ENCODE measurements at places on chromosomes 13 and 19. TPM values are rescaled to one million over a fixed set of nuclear protein-coding genes. Genes with fewer than 3 reads are reported as not detected.

DNA sequence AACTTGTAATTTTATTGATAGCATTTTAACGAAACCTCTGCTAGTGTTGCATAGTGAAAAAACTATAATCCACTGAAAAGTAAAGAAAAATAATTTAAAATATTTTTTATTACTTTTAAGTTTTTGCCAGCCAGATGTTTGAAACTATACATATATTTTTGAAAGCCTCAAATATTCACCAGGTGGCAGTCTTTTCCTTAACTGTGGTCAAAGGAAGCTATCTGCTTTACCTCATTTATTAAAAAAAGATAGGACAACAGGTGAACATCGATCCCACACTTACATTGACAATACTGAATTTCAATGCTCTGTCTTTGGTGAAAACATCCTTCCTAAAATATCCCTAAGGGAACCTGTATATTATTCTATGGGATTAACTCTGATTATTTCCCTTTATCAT, 100.5 kb downstream of the TRPC4 start:
- H3K27ac ChIP-seq: no peak overlapping the region
- no peaks in the 10 kb centered on the region for H3K36me3 ChIP-seq
- no peak for DNase-seq
- H3K4me1 ChIP-seq: no peaks in the 10 kb centered on the region

DNA sequence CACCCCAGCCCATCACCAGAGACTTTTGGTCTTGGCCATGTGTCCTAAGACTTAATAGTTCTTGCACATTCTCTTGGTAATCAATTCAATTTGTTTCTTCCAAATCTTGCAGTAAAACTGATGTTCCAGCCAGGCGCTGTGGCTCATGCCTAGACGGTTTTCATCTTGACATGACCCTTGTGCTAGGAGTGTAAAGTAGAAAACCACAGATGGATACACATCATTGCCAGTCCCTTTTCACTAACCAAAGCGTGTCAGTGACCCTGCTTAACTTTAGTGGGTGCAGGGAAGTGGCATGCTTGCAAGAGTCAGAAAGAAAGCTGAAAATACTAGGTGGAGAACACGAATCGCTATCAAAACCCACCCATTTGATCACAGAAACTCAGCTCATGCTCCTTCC, 18.0 kb upstream of the CD70 start:
- no peak for DNase-seq
- H3K36me3 ChIP-seq: no peaks in the 10 kb centered on the region
- no peak overlapping the region for H3K4me3 ChIP-seq
- peaks cover 5% of the 10 kb centered on the region for H3K4me1 ChIP-seq

DNA sequence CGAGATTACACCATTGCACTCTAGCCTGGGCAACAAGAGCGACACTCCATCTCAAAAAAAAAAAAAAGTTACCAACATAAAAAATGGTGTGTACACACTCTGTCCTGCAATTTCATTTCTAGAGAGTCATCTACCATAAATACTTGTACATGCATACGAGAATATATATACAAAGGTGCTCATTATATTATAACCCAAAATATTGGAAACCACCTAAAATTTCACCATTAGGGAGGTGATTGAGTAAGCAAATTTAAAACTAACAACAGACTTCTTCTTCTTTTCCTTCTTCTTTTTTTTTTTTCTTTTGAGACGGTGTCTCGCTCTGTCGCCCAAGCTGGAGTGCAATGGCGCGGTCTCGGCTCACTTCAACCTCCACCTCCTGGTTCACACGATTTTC, 7.4 kb upstream of the C5AR1 start:
- H3K4me3 ChIP-seq: no peak overlapping the region
- H3K27ac ChIP-seq: no peak overlapping the region
- H3K4me1 ChIP-seq: peaks cover 5% of the 10 kb centered on the region
- H3K36me3 ChIP-seq: no peaks in the 10 kb centered on the region

Gene LGALS4
- total RNA-seq: 6.1 TPM

GRCh38 chr19:1699386-1699785, 47.0 kb upstream of the TCF3 start:
- no peak for DNase-seq
- H3K27ac ChIP-seq: no peak overlapping the region
- peaks cover 18% of the 10 kb centered on the region for H3K27me3 ChIP-seq
- H3K36me3 ChIP-seq: no peaks in the 10 kb centered on the region
- H3K4me1 ChIP-seq: peaks cover 9% of the 10 kb centered on the region
- no peak overlapping the region for H3K4me3 ChIP-seq

- peaks cover 26% of the 10 kb centered on the region for H3K36me3 ChIP-seq
- DNase-seq: no peak
- no peaks in the 10 kb centered on the region for H3K27me3 ChIP-seq
- H3K4me1 ChIP-seq: peaks cover 59% of the 10 kb centered on the region
- no peak overlapping the region for H3K4me3 ChIP-seq
Observed at GRCh38 chr13:113202912-113203311, 5.6 kb downstream of the PCID2 start.

Gene PTPRH
- not detected for total RNA-seq

Gene ZNF460
- total RNA-seq: 60.2 TPM

DNA sequence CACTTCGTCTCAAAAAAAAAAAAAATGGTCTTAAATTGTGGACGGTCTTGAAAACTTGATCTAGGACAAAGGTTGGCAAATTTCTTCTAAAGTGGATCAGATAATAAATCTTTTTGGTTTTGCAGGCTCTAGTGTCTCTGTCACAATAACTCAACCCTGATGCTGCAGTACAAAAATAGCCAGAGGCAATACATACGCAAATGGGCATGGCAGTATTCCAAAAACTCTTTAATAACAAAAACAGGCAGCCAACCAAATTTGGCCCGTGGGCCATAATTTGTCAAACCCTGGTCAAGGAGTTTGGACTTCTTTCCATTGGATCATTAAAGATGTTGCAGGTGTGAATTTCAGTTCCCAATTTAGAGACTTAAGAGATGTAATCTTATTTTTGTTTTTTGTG, 93.5 kb upstream of the MRI1 start:
- H3K4me1 ChIP-seq: no peaks in the 10 kb centered on the region
- H3K27me3 ChIP-seq: no peaks in the 10 kb centered on the region
- H3K36me3 ChIP-seq: no peaks in the 10 kb centered on the region
- H3K27ac ChIP-seq: no peak overlapping the region
- H3K4me3 ChIP-seq: no peak overlapping the region

- peaks cover 57% of the 10 kb centered on the region for H3K4me1 ChIP-seq
- H3K4me3 ChIP-seq: no peak overlapping the region
- no peaks in the 10 kb centered on the region for H3K36me3 ChIP-seq
- H3K27me3 ChIP-seq: no peaks in the 10 kb centered on the region
- peak overlapping the region; percentile 69 for H3K27ac ChIP-seq
Observed at GRCh38 chr13:48652851-48653471, 768 bp upstream of the CYSLTR2 start.

- no peak overlapping the region for H3K4me3 ChIP-seq
- no peak overlapping the region for H3K27ac ChIP-seq
- no peak for DNase-seq
- H3K4me1 ChIP-seq: no peaks in the 10 kb centered on the region
- no peaks in the 10 kb centered on the region for H3K36me3 ChIP-seq
Observed at GRCh38 chr13:53490752-53491151, 462.1 kb downstream of the OLFM4 start.

Gene TUBA3C
- not detected for total RNA-seq

- DNase-seq: no peak
- no peaks in the 10 kb centered on the region for H3K4me1 ChIP-seq
Observed at GRCh38 chr13:82878536-82878935, 1003.7 kb downstream of the SLITRK1 start.

- H3K4me1 ChIP-seq: peaks cover 55% of the 10 kb centered on the region
- H3K27ac ChIP-seq: peak overlapping the region; percentile 95
- H3K4me3 ChIP-seq: peak overlapping the region; percentile 92
Observed at GRCh38 chr19:34172661-34173192, 423 bp downstream of the LSM14A start.

DNA sequence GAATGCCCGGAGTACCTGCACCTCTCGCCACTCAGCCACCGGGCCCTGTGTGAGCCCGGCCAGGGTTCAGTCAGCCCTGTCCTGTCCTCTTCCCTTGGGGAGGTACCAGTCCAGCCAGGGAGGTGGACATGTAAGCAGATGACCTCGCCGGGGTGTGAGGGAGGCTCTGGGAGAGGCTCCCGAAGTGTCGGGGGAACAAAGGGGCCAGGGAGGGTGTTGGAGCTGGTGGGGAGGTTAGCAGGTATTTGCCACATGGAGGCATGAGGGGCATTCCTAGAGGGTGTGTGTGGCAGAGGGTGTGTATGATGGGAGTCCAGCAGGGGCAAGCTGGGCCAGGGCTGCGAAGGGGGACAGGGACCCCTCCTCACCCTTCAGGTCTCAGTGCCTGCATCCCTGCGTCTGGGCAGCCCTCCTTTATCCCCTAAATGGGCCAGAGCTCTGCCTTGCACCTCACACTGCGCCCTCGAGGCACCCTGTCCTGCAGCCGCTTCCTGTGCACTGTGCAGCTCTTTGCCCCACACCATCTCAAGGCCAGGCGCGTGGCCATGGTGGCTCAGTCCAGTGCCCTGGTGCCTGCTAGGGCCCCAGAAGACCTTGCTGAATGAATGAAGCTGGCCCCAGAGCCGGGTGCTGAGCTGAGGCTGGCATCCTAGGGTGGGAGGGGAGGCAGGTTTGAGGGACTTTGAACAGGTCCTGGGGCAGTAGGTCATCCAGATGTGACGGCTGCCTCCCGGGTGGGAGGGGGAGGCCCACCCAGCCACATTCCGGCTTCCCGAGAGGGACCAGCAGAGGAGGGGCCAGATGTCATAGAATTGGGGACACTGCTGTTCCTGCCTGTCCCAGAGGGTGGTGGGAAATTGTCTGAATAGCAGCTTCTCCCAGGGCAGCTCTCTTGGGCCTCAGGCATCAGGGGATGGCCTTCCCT, 3.1 kb downstream of the DDA1 start:
- no peaks in the 10 kb centered on the region for H3K27me3 ChIP-seq
- H3K36me3 ChIP-seq: peaks cover 29% of the 10 kb centered on the region
- no peak for DNase-seq
- no peak overlapping the region for H3K27ac ChIP-seq

GRCh38 chr13:31043957-31044356, 111.5 kb downstream of the TEX26 start:
- H3K4me1 ChIP-seq: peaks cover 42% of the 10 kb centered on the region
- no peaks in the 10 kb centered on the region for H3K36me3 ChIP-seq
- H3K4me3 ChIP-seq: no peak overlapping the region
- no peak overlapping the region for H3K27ac ChIP-seq

GRCh38 chr13:59409211-59409610, 754.5 kb downstream of the DIAPH3 start:
- H3K27ac ChIP-seq: no peak overlapping the region
- no peaks in the 10 kb centered on the region for H3K27me3 ChIP-seq
- H3K36me3 ChIP-seq: no peaks in the 10 kb centered on the region
- no peak overlapping the region for H3K4me3 ChIP-seq
- H3K4me1 ChIP-seq: no peaks in the 10 kb centered on the region

Gene SLC25A23
- 24.9 TPM for total RNA-seq

Gene SYDE1
- total RNA-seq: not detected

Gene CGB5
- total RNA-seq: not detected

Gene ZNF763
- 16.4 TPM for total RNA-seq

Gene VSIG10L
- total RNA-seq: 0.22 TPM

- no peak for DNase-seq
- H3K36me3 ChIP-seq: no peaks in the 10 kb centered on the region
- H3K4me1 ChIP-seq: peaks cover 4% of the 10 kb centered on the region
- no peaks in the 10 kb centered on the region for H3K27me3 ChIP-seq
Observed at GRCh38 chr13:29855009-29855408, 4.6 kb upstream of the UBL3 start.

- peaks cover 14% of the 10 kb centered on the region for H3K36me3 ChIP-seq
- H3K27me3 ChIP-seq: no peaks in the 10 kb centered on the region
- DNase-seq: no peak
- H3K27ac ChIP-seq: no peak overlapping the region
- no peaks in the 10 kb centered on the region for H3K4me1 ChIP-seq
- no peak overlapping the region for H3K4me3 ChIP-seq
Observed at GRCh38 chr19:45010306-45010705, 9.0 kb downstream of the RELB start.

Measured in CD4-positive, alpha-beta memory T cell (primary cell).